ENCODE measurements at places on chromosomes 7 and 10.

GRCh38 chr10:71604324-71605018, 115.1 kb downstream of the C10orf105 start:
- no peak for DNase-seq

DNA sequence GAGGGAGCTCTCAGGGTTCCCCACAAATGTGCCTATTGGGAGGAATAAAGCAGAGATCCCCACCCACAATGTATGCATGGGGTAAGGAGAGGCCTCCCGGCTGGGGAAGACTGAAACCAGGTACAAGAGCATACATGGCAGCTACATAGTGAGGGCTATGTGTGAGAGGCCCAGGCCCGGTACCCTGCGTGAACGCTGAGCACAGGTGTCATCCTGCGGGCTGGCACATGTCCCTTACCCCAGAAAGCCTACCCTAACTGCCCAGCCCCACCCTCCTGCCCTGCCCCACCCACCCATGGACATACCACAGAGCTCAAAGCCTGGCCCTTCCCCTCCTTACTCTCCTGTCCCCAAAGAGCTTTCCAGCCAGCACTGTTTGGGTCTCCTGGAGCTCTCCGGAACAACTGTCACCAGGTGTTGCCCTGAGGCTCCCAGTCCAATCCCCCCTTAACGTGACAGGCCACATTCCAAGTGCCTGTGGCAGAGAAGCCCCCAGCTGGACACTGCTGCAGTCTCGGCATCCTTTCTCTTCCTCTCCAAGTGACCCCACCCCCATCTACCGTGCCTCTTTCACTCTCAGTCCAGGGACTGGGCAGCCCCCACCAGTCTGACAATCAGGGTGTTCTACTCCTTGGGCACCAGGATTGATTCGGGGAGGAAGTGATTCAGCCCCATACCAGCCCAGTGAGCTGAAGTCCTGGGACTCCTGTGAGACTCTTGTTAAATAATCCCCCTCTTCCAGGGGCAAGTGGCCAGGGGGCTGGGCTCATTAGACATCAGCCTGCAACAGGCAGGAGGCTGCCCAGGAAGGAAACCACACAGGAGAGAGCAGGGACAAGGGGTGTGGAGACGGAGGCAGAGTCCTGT, 19.6 kb downstream of the GRID1 start:
- DNase-seq: no peak

DNA sequence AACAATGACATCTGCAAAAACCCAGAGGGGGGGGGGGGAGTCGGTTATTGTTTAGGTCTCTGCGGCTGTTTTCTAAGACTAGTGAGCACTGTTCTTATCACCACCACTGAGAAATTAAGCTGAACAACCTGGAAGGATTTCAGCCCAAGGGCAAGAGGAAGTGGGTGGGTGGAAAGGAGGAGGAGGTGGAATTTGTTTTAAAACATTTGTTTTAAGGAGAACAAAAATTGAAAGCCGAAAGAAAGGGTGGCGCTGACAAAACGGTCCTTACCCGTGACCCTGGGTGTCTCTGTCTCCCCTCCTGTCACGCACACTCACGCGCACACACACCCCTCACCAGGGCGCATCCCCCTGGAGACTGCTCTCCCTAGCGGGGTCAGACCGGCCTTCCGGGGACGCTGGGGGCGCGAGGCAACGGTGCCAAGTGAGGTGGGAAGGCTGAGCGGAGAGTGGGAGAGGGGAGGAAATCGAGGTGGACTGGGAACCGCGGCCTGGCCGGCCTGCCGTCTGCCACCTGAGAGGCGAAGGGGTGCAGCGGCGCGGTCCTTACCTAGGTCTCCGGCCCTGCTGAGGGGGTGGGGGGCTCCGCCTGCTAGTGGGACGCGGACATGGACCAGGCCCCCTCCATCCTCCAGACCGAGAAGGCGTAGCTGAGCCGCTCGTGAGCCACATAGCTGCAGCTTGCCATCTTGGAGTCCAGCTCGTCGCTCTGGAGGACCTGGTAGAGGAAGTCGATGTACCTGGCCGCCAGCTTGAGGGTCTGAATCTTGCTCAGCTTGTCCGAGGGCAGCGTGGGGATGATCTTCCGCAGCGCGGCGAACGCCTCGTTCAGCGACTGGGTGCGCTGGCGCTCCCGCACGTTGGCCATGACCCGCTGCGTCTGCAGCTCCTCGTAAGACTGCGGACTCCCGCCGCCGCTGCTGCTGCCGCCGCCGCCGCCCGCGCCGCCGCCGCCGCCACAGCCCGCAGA, 1.0 kb downstream of the TWIST1 start:
- no peak for DNase-seq

GRCh38 chr7:43296306-43296705, 183.9 kb downstream of the HECW1 start:
- DNase-seq: no peak

GRCh38 chr7:30335763-30336487, 51.5 kb downstream of the ZNRF2 start:
- DNase-seq: no peak

GRCh38 chr10:101829561-101830315, 11.5 kb upstream of the OGA start:
- DNase-seq: no peak

DNA sequence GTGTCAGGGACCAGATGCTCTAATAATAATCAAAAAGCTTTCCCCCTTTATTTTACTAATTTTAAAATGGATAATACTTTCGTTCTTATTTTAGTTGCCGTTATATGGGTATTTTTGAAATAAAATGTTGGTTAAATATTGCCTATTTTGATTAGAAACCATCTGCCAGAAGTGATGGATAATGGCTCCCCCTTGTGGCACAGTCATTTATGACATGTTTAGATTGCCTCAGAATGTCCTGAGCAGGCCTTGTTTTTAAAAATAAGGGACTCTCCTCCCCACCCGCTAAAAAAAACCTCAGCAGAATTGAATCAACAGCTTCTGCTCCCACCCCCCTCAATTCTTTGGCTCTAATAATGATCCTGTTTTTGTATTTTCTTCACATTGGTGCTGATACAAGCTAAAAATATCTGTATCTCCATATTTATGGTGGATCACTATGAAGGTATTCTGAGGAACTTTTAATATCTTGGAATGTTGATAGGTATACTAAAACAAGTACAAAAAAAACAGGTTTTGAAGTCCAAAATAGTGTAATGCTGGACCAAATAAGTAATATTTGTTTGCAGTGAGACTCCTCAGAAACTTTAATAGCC, 38.8 kb downstream of the TMEM60 start:
- no peak for DNase-seq

DNA sequence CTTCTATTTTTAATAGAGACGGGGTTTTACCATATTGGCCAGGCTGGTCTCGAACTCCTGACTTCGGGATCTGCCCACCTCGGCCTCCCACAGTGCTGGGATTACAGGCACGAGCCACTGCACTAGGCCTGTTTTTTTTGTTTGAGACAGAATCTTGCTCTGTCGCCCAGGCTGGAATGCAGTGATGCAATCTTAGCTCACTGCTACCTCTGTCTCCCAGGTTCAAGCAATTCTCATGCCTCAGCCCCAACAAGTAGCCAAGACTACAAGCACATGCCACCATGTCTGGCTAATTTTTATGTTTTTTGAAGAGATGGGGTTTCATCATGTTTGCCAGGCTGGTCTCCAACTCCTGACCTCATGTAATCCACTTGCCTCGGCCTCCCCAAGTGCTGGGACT, 73.7 kb downstream of the TYW1B start:
- DNase-seq: no peak

- DNase-seq: no peak
Measured at GRCh38 chr7:136173874-136174273, 196.7 kb upstream of the MTPN start.

DNA sequence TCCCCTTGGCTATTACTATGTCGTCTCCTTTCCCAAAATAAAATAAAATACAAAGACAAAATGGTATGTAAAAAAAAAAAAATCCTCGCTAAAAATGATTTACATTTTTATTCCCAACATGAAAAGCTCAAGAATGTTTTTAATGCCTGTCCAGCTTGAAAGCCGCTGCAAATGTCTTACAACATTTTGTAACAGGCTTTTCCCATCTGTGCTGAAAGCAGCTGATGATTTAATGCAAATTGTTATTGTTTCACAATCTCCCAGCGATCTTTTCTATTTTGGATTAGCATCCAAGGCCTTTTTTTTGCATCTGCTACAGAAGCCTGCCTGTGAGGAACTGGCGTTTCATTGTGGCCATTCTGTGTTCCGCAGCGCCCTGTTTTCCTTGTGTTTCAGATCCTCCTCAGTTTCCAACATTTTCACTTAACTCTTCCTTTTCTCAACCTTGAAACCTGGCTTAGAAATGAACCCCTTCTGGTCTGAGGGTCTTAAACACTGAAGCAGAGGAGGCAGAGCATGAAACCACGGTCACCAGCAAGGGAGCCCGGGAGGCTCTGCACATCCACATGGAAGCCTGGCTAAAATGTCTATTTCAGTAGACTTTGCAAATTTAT, 712.1 kb downstream of the PARD3 start:
- no peak for DNase-seq

DNA sequence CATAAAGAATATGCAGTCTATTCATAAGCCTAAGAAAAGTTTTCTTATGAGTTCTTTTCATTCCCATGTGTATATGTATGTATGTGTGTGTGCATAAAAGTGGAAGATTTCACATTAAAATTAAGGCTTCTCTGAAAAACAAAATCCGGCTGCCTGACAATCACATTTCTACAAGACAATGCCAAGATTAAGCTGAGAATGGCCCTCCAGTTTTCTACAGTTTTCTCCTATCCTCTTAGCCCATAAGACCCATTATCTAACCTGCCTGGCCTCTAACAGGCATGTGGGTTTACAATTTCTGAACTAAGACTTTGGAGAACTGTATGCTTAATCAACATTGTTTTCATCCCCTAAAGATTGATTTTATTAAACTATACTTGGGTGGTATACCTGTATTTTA, 446.0 kb upstream of the SEMA3A start:
- no peak for DNase-seq

DNA sequence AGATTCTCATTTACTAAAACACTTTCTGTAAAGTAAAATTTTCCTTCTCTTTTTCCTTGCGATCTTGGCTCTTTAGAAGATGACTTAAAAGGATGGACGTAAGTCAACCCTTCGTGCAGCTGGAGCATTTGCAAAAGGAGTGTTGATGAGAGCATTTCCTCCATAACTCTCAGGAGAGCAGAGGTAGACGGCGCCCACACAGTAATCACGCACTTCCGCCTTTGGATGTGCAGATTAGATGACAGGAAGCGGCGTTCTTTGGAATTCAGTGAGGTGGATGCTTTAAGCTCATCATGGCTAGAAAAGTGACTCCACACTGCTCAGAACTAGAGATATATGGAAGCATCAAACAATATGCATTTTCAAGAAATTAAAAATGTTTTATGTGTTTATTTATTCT, 43.0 kb upstream of the NPS start:
- no peak for DNase-seq

DNA sequence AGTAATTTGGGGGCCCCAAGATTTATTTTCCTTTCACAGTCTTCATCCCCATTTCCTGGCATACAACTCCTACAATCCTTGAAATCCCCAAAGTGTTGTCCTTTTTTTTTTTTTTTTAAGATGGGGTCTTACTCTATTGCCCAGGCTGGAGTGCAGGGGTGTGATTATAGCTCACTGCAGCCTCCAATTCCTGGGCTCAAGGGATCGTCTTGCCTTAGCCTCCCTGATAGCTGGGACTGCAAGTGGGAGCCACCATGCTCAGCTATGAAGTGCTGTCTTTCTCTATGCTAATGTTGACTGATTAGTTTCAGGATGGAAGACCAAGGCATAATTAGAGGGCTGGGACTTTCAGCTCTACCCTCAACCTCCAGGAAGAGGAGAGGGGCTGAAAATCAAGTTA, 41.9 kb upstream of the KAT6B start:
- DNase-seq: no peak

DNA sequence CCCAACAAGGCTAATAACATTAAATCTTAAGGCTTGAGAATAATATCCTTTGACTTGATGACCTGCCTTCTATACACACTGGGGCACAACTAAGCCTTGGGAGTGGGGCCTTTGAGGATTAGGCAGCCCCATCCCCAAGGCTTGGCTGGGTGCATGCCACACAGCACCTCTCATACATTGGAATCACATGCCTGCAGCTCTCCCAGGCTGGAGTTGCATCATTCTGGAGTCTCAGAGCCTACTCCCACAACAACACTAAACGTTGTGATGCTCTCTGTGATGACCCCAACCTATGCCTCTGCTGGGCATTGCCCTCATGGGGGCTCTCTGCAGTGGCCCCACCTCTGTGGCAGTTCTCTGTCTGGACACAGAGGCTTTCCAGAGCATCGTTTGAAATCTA, 31.9 kb upstream of the SGCE start:
- DNase-seq: no peak

DNA sequence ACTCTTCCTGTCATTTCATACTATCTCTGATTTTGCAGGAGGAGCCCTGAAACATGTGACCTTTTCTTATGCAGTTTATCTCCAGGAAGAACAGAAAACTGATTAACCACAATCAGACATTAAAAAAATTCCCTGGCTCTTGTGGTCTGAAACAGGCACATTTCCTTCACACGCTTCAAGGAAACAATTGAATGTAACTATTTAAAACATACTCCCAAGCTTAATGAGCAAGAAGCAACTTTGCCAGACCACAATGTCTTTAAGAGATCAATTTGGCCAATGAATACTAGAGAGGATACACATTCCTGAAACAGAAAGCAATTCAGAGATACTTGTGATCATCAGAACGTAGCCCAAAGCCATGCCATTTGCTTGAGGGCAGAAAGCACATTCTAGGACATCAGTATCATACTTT, 65.8 kb downstream of the PIP4K2A start:
- DNase-seq: no peak

- DNase-seq: no peak
Measured at GRCh38 chr7:104962781-104963180, 51.2 kb upstream of the KMT2E start.

DNA sequence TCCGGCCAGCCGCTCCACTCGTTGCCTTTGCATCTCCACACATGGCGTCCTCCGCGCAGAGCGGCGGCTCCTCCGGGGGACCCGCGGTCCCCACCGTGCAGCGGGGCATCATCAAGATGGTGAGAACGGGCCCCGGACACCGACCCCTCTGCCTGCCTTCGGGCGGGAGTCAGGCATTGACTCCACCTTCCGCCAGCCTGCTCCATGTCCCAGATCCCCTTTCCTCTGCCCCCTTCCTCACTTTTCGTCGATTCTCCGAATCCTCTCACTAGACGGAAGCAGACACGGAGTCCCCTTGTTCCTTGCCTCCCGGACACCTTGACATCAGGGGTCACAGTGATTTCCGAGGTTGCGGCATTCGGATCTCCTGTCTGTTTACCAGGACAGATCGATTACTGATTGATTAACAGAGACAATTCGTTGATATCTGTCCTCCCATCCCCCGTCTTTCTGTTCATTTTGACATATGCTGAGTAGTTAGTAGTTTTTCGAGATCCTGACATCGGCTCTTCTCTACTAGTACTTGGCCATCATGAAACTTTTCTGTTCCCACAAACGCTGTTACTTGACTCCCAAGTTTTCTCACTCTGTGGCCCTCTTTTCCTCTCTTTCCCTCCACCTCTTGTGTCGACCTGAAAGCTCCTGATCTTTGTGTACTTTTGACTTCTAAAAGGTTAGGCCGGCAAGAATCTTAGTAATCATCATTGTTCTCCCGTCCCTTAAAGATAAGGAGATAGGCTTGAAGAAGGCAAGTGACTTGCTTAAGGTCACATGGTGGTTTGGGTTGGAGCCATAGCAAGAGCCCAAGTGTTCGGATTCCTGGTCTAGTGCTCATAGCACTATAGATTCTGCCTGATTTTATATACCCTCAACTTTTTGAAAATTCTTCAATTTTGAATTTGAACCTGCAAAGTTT, 597 bp downstream of the SND1 start:
- no peak for DNase-seq
